Smooth muscle cell of the brain vasculature (primary cell): ENCODE measurements at places on chromosomes 1 and 21.

DNA sequence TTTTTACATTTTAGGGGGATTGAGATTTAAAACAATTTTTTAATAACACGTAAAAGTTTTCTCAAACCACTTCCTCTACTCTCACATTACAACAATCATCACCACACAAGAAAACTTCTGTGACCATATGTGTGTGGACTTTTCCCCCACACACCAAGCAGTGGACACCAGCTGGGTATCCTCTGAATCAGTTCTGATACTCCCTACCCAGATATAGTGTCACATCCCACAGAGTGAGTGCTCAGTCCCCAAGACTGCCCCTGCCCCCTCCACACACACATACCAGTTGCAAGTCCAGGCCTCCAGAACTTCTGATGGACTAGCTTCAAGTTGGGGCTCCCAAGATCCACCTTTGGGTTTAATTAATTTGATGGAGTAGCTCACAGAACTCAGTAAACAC, 53.3 kb upstream of the QSOX1 start:
- no peak for DNase-seq

- DNase-seq: no peak
Measured at GRCh38 chr1:204841798-204842197, 28.9 kb upstream of the NFASC start.

- DNase-seq: no peak
Measured at GRCh38 chr1:32172621-32173245, 6.7 kb upstream of the TXLNA start.

GRCh38 chr1:181352695-181353094, 130.6 kb upstream of the CACNA1E start:
- DNase-seq: no peak
